NCI-H524 (cell line): ENCODE measurements at places on chromosomes 5 and 9.

DNA sequence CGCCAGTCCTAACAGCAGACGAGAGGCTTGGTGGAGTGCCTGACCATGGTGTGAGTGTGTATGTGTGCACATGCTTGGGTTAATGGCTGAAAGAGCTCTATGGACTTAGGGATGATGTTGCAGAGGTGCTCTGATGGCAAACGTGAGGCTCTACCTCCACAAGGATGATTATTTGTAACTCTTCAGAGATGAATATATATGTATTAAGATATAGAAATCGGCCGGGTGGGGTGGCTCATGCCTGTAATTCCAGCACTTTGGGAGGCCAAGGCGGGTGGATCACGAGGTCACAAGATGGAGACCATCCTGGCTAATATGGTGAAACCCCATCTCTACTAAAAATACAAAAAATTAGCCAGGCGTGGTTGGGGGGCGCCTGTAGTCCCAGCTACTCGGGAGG, 253.4 kb upstream of the CDH18 start:
- DNase-seq: no peak

GRCh38 chr9:75788006-75788634, 102.4 kb upstream of the PCSK5 start:
- DNase-seq: no peak

- DNase-seq: no peak
Measured at GRCh38 chr5:111572561-111572960, 60.2 kb upstream of the STARD4 start.

- DNase-seq: no peak
Measured at GRCh38 chr9:121235512-121235911, 32.5 kb upstream of the GSN start.

GRCh38 chr5:54825005-54825404, 160.4 kb downstream of the ESM1 start:
- no peak for DNase-seq

- no peak for DNase-seq
Measured at GRCh38 chr5:41820150-41820549, 50.1 kb downstream of the OXCT1 start.

DNA sequence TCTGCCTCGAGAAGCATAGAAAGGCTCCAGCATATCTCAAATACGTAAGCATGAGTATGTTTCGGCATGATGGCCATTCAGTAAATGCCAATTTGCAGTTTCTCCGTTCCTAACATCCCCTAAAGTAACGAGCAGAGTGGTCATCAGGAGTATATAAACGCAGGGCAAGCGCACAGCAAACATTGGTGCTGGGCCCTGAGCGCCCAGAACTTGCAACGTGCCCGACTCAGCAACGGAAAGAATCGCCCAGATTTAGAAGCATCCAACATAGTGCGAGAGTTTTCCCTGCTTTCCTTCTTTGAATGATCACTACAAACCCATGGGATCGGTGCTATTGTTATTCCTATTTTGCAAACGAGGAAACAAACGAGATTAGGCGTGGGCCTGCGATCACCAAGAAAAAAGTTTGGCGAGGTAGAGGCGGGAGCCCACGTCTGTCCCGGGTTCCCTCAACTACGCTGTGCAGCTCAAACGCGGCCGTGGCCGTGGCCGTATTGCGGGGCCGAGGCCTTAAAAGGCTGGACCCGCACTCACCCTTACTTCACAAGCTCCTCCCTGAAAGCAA, 505 bp downstream of the RPS14 start:
- DNase-seq: no peak

GRCh38 chr5:17221843-17222636, 4.6 kb downstream of the BASP1 start:
- DNase-seq: peak; percentile 71

DNA sequence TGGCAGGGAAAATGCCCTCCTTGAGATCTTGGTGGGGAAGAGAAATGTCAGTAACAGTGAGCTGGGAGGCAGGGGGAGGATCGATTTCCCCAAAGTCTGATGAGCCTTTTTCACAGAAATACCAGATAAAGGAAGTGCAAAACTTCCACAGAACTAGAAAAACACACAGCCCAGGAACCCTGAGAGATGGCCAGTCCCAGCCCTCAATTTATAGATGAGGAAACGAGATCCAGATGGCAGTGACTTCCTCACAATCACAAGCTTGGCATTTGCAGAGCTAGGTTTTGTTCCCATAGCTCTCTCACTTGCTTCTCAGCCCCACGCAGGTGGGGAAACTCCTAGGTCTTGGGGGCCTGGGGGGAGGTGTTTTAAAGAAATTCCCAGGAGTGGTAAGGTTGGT, 3.8 kb upstream of the GGTA1 start:
- no peak for DNase-seq

GRCh38 chr5:115801984-115802383, 14.5 kb downstream of the CDO1 start:
- DNase-seq: no peak

DNA sequence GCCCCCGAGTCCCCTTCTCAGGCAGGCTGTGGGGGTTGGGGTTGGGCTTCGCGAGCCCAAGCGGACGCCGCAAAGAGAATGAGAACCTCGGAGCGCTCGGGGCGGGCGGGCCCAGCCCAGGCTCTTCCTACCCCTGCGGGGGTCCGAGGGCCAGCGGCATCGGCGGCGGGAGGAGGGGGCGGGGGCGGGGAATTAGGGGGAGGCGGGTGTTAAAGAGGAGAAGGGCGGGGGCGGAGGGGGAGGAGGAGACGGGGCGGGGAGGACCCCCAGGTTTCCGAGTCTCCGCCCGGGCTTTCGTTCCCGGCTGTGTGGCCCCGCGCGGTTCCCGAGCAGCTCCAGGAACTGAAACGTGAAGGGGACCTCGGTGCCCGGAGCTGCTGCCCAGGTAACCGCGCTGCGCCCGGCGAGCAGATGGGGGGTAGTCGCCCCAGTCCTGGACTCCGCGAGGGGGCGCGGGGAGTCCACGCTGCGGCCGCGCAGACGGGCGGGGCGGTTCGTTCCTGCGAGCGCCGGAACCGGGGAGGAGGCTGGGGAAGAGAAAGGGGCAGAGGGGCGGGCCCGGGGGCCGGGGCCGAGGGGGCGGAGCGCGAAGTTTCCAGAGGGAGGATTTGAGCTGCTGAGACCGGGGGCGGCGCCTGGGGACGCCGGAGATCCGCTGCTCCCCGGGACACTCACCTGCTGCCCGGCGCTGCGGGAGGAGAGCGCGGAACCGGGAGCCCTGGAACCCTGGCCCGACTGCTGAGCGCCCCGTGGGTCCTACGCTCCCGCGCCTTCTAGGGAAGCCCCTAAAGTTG, 38.4 kb upstream of the PLEKHG4B start:
- DNase-seq: peak; percentile 81

DNA sequence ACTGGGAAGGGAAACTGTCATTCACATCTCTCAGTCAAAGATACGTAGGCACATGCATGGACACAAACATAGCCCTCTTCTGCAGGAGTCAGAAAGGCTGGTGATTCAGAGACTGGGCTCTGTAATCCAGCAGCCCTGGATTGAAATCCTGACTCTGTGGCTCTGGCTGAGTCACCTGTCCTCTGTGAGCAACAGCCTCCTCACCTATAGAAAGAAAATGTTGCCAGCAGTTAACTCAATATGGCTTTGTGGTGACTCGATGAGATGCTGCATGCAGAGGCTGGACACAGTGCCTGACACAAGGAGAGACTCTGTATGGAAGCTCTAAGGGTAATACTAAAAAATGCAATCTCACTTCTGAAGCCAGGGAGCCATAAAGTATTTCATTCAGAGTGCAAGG, 23.9 kb upstream of the CDKN2AIPNL start:
- DNase-seq: no peak

- no peak for DNase-seq
Measured at GRCh38 chr9:109914280-109915027, 134.5 kb downstream of the PALM2AKAP2 start.

DNA sequence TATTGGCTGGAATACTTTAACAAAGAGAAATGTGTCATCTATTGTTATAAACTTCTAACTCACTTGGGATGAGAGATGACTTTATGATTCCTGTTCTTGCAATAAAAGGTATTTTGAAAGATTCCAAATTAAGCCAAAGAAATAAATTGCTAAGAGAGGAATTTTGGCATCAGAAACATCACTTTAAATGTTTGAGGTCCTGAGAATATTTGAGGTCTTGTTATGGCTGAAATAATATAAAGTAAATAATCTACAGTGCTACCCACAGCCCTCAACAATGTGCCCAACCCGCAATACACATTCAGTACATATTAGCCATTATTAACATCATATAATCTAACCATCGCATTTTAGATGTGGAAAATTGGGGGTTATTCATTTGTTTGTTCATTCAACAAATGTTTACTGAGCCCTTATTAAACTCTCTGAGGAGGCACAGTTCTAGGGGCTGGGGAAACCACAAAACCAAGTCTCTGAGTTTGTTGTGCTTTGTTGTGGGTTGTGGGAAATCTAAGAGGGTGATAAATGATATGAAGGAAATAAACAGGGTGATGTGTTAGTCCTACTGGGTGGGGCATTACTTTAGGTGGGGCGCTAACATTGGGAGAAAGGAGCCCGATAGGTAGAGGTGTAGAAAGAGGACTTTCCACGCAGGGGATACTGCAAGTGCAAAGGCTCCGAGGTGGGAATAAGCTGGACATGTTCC, 135.2 kb upstream of the CLINT1 start:
- DNase-seq: no peak

GRCh38 chr9:5652821-5653220, 23.9 kb downstream of the RIC1 start:
- no peak for DNase-seq

GRCh38 chr5:150765799-150766169, 7.0 kb upstream of the DCTN4 start:
- DNase-seq: no peak

DNA sequence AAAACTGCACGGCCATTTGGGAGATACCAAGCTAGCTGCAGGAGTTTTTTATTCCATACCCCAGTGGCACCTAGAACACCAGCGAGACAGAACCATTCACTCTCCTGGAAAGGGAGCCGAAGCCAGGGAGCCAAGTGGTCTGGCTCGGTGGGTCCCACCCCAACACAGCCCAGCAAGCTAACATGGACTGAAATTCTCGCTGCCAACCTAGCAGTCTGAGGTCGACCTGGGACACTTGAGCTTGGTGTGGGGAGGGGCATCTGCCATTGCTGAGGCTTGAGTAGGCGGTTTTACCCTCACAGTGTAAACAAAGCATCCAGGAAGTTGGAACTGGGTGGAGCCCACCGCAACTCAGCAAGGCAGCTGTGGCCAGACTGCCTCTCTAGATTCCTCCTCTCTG, 108.9 kb upstream of the CHD1 start:
- DNase-seq: no peak

- peak; percentile 78 for DNase-seq
Measured at GRCh38 chr9:119009249-119009648, 360.0 kb downstream of the BRINP1 start.

GRCh38 chr5:139646912-139647505, 1.1 kb upstream of the CXXC5 start:
- DNase-seq: peak; percentile 23

GRCh38 chr5:126987271-126987899, 43.0 kb downstream of the MARCHF3 start:
- DNase-seq: no peak

- DNase-seq: peak; percentile 11
Measured at GRCh38 chr5:136016945-136017530, 11.8 kb upstream of the TGFBI start.

DNA sequence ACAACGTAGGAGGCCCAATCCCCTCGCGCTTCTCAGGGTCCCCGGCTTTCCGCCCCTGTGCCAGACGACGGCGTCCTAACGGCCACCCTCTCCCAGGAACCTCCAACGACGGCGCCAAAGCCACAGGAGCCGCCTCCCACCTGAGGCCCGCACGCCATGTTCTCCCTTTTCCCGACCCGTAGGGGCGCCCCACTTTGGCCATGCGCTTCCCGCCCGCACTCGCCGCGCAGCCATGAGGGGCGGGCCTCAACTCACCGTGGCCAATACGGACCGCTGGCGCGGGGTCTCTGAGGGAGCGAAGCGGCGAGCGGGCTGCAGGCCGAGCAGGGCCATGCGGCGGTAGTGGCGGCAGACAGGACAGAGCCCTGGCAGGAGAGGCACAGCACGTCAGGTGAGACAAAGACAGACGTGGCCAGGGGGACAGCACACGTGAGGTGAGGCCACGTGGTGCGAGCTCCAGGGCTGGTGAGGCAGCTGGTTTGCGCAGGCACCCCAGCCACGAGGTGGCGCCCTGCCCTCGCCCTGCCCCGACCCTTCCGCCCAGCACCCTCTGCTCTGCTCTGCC, 1005.5 kb upstream of the PTPRD start:
- no peak for DNase-seq

- DNase-seq: peak; percentile 59
Measured at GRCh38 chr9:101387871-101388506, 3.2 kb upstream of the BAAT start.

GRCh38 chr5:116510517-116510916, 64.1 kb downstream of the SEMA6A start:
- DNase-seq: peak; percentile 24
